ENCODE measurements at places on chromosomes 13 and 19.

DNA sequence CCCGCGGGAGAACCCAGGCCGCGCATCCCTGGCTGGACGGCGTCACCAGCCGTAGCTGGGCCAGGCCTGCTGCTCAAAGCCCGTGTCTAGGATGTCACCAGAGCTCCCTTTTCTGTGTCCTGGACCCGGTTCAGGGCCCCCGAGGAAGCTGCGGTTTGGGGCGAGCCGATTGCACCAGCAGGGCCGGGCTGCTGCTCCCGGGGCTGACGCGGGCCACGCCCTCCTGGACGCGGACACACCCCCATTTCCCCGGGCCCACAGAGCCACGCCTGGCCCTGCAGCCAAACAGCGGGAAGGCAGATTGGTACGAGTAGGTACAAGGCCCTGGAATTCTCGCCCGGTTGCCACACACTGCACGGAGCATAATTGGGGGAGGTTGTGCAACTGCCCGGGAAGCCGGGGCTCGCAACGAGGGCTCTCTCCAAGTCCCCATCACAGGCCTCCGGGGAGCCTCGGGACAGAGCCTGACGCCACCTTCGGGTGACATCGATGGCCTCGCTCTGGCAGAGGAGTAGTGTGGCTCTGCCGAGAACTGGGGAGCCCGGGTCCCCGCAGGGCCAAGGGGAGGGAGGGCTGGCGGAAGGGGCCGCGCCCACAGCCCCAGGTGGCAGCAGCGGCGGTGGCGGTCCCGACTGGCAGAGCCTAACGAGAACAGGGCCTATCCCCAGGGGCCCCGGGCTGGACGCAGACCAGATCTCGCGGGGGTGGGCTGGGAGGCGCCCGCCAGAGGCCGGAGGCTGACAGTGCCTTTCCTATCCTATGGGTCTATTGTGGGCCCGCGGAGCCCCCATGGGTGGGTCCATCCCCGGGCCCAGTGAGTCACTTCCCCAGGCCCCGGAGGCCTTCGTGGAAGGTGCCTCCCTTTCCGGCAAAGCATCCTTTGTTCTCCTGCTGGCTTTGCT lies 23.5 kb downstream of the KCTD15 start:
- DNase-seq = no peak

DNA sequence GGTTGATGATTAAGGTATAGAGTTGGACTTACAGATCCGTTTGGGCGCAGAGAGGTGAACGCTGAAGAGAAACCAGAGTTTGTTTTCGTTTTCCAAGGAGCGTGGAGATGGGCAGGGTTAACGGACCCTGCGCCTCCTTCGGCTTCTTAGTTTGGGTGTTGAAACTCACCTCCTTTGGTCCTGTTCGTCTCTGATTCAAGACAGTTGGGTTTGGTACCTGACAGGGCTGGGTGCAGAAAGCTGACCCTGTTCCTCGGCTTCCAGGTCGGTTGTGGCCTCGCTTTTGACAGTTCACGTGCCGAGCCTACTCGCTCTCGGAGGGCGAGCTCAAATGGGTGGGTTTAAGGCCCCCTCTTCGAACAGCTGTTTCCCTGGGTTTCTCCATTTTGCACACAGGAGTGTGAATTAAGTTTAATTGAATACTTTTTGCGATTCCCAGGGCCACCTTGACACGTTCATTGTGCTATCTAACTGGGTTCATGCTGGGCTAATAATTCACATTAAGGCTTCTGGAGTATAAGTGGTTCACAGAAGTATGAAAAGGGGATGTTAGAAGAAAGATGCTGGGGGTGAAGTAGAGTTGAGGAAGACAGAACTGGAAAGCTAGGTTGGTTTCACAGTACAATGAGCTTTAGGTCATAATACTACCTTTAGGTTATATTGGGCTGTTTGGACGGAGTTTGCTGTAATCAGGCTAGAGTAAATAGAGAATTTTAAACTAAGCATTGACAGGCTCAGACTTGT lies 638 bp downstream of the USPL1 start:
- DNase-seq = no peak

GRCh38 chr13:35496006-35496405 lies 19.5 kb upstream of the MAB21L1 start:
- DNase-seq = no peak

GRCh38 chr13:39062004-39062403 lies 23.7 kb downstream of the NHLRC3 start:
- no peak for DNase-seq

- no peak for DNase-seq
Measured at GRCh38 chr13:63983366-63983765, 2567.7 kb upstream of the PCDH20 start.

DNA sequence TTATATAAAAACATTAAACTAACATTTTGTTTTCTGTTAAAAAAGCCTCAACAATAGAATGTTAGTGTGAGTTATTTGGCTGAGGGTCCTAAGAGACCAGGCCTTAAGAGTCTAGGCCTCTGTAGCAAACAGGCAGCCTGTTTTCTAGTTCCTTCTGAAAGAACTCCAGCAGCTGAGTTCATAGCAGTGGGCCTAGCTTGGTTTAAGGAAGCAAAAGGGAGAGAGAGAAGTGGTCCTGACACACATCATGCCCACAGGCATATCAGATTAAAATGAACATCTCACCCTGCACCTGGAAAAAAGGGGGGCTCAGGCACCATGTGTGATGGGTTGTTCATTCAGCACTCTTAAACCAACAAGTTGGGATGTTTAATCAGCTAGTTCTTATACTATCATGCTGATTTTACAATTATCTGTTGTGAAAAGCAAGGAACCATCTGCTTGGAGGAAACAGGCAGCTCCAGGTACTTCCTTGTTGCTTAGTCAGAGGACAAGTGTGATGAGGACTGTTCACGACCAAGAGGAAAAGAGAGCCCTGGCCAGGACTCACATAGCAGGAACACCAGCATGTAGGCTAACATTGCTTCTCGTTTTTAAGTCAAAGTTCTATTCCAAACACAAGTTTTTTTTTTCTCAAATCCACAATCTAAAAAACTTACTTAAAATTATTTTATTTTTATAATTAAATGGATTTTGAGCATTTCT lies 81.3 kb upstream of the FRY start:
- no peak for DNase-seq

DNA sequence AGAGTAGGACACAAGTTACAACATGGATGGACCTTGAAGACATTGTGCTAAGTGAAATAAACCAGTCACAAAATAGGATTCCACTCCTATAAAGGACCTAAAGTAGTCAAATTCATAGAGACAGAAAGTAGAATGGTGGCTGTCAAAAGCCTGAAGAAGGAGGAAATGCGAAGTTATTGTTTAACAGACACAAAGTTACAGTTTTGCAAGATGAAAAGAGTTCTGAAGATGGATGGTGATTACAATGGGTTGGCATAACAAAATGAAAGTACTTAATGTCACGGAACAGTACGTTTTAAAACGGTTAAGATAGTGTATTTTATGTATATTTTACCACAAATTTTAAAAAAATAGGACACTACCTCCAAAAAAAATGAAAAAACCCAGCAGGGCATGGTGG lies 34.8 kb downstream of the FOXO1 start:
- no peak for DNase-seq

DNA sequence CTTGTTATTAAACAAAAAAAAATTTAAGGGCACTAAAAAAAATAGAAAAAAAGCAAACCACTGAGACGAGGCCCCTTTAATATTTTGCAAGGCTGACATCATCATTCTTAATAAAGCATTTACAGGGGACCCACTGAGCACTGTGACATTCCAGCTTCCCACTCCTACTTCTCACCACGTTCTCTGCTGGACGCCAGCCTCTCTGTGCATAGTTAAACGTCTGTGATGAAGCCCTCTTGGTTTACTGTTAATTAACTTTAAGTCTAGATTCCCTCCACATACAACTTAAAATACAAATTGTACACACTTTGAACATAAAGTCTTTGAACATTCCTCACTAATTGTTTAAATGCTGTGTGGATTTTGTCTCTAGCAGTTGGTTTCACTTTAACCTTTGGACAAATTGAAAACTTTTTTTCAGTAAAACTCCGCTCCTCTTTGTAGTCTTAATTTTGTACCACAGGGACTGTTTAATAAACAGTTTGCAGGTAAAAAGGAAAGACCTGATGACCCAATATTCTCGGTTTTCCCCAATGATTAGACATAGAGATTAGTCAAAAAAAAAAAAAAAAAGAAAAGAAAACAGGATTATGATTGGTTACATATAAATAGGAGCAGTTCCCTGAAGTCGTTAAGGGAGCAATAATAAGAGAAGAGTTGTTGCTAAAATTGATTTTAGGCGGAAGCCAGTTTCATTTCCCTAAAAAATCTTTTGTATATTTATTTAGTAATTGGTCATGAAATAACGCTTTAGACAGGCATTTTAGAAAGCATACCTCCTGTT lies 219.8 kb downstream of the MZT1 start:
- no peak for DNase-seq

- no peak for DNase-seq
Measured at GRCh38 chr13:65343898-65344663, 1886.1 kb downstream of the PCDH9 start.

- DNase-seq = no peak
Measured at GRCh38 chr19:45994456-45994997, 740 bp upstream of the CCDC61 start.

All from stimulated activated CD8-positive, alpha-beta memory T cell treated with anti-CD3 and anti-CD28 coated beads, Interleukin-2, amount 100 ng/mL, for 1 hour (primary cell).